ENCODE measurements at places on chromosomes 11 and 22.

GRCh38 chr11:110909336-110909735, 197.1 kb upstream of the ARHGAP20 start:
- DNase-seq, result no peak

- no peak for DNase-seq
These were observed 97.2 kb downstream of the MICAL2 start for GRCh38 chr11:12207384-12208150.

GRCh38 chr22:36432592-36433317, 45.0 kb upstream of the MYH9 start:
- no peak for DNase-seq

GRCh38 chr11:124285610-124286344, 28.0 kb downstream of the OR8D1 start:
- no peak for DNase-seq

- DNase-seq, result no peak
These were observed 281.7 kb upstream of the MTNR1B start for GRCh38 chr11:92687724-92688123.

DNA sequence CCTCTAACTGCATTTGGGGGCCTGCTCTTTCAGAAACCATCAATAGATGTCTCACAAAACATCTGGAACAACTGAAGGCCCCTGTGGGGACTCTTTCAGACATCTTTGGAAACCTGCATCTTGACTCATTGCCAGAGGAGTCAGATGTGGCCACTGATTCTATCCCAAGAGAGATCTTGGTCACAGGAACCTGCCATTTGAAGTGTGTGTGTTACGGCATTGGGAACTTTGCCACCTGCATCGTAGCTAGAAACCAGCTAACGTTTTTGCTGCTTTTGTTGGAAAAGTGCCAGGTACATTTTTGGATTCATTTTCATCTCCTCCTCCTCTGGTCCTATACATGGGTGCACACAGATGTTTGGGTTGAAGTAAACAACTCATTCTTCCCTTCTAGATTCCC, 4.3 kb downstream of the SRRD start:
- DNase-seq, result no peak

- no peak for DNase-seq
These were observed 120.0 kb downstream of the CTNND1 start for GRCh38 chr11:57881647-57882046.

DNA sequence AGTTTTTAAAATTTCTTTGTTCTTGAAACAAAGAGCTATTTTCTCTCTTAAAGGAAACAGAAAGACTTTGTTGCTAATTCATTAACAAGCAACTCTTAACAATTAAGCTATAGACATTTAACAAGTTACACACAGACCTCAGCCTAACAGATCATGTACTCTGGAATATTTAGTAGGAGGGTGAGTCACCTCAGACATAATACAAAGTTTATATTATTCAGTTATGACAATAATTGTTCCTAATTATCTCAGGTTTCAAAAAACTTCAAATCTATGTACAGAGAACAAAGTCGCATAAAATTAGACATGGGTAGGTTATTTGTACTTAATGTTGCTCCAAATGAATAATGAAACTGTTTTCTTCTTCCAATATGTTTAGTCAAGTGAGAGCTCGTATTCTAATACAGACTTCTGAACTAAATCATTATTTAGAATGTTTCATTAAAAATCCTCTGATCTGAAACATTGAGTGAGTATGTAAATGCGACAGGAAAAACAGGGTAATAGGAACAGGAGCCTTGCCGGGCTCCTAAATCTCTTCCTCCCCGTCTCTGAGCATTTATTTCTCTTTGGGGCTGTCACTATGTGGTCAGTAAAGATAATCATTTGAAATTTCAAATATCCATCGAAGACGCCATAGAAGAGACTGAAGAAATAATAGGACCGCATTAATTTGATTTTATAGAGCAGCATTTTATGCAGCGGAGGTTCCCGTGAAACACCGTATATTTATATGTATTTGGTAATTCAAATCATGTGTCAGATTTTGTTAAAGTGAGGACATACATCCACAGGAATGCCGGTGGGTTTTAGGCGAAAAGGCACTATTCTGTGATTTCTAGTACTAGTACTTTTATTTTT, 8.7 kb upstream of the BARX2 start:
- DNase-seq, result no peak

- DNase-seq, result no peak
These were observed 7.1 kb downstream of the ACAD8 start for GRCh38 chr11:134260503-134260902.

DNA sequence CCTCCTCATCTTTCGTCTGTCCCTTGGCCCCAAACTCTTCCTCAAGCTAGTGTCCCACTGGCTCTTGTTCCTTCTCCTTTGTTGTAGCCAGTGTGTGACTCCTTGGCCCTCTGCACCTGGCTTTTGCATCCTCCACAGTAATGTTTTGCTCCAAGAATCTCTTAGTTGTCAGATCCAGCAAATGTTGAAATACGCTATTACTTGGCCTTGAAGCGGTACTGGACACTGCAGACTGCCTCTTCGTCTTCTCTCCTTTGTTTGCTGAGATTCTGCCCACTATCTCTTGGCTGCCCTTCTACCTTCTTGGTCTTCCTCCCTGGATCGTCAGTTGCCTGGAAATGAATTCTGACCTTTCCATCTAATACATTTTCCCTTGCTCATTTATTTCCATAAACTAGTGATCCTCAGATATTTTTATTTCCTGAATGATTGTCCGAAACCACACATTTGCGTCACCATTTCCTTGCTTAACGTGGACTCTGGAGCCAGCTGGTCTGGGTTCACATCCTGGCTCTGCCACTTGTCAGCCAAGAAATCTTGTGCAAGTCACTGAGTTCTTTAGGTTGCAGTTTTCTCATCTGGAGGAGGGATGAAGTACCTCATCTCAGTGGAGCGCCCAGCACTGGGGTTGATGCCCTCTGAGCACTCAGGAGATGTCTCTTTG, 113.6 kb downstream of the LDLRAD3 start:
- DNase-seq, result no peak

GRCh38 chr22:24501301-24502005, 6.3 kb downstream of the UPB1 start:
- no peak for DNase-seq

- DNase-seq, result no peak
These were observed 44.0 kb downstream of the FDX1 start for GRCh38 chr11:110473706-110474105.

DNA sequence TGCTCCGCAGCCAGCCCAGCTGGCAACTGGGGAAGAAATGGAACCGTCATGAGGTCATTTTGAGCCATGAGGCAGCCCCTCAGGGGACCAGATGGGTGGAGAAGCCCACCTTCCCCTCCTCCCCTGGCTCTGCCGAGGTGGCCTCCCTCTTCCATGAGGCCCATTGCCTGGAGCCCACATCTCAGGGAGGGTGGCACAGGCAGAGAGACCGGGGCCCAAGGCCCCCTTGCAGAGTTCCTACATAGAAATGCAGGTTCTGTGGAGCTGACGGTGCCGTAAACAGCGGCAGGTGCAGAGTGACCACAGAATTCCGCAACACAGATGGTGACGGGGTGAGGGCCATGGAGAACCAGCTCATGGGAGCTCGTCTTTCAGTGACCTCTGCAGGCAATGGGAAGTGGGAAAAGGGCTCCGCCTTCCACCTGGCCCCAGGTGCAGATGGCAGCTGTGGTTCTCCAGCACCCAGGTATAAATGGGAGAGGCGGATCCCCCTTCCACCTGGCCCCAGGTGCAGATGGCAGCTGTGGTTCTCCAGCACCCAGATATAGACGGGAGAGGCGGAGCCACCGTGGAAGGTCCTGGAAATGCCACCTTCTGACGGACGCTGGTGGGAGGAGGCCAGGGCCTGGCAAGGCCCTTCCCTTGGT, 765.4 kb downstream of the BRD1 start:
- DNase-seq, result no peak

DNA sequence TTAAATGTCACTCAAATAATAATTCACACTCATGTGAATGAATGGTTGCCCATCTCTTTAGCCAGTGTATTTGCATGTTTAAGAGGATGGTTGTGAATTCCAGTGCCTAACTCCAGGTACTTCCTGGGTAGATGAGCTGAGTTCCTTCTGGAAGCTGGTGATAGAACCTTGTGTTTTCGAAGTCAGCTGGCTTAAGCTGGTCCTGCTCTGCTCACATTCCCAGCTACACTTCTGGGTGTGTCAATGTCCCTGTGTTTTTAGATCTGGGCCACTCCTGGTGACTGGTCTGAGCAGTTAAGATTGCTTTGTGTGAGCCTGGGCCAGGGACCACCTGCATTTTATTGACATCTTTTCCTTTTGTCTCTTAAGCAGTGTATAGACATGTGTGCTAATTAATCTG, 10.6 kb downstream of the TEAD1 start:
- no peak for DNase-seq
